A549 treated with CpdA at 1 μM for 4 hours (cell line): ENCODE measurements at places on chromosomes 11 and 22. TPM values are rescaled to one million over a fixed set of nuclear protein-coding genes. Genes with fewer than 3 reads are reported as not detected.

Gene FIBIN
- not detected in 5 replicates for total RNA-seq

Gene CCDC188
- not detected in 5 replicates for total RNA-seq

Gene OVOL1
- total RNA-seq: 0.02 to 0.08 TPM (median 0.06 TPM) in 3 of 5 replicates, not detected in the others

Gene PRR33
- 0.02 TPM in 1 of 5 replicates, not detected in the others for total RNA-seq

Gene MED15
- 45.7 to 54.7 TPM (median 46.2 TPM) in 5 replicates for total RNA-seq

Gene P2RY2
- total RNA-seq: 8.1 to 11.0 TPM (median 9.8 TPM) in 5 replicates

Gene HBB
- not detected in 5 replicates for total RNA-seq

Gene FZD4
- 1.1 to 1.7 TPM (median 1.3 TPM) in 5 replicates for total RNA-seq

Gene MLC1
- total RNA-seq: 0.06 to 0.07 TPM (median 0.07 TPM) in 3 of 5 replicates, not detected in the others

Gene LSP1
- total RNA-seq: 0.96 to 1.3 TPM (median 1.2 TPM) in 5 replicates

Gene MFRP
- not detected in 5 replicates for total RNA-seq

Gene OR52H1
- not detected in 5 replicates for total RNA-seq

Gene NUDT8
- 6.3 to 14.4 TPM (median 12.4 TPM) in 5 replicates for total RNA-seq

Gene DAGLA
- total RNA-seq: 3.7 to 6.3 TPM (median 5.5 TPM) in 5 replicates

Gene KIF18A
- 13.5 to 20.7 TPM (median 15.2 TPM) in 5 replicates for total RNA-seq

Gene ISX
- not detected in 5 replicates for total RNA-seq

Gene OTOG
- not detected in 5 replicates for total RNA-seq

Gene PRSS23
- total RNA-seq: 470 to 536 TPM (median 517 TPM) in 5 replicates

Gene TEX12
- not detected in 5 replicates for total RNA-seq

Gene PICK1
- 9.0 to 13.8 TPM (median 10.5 TPM) in 5 replicates for total RNA-seq

Gene SAA1
- 0.30 to 0.59 TPM (median 0.39 TPM) in 3 of 5 replicates, not detected in the others for total RNA-seq

Gene MUC6
- total RNA-seq: under 0.01 to 0.01 TPM in 2 of 5 replicates, not detected in the others

Gene APOA4
- total RNA-seq: not detected in 5 replicates

Gene PRODH
- total RNA-seq: 0.28 to 1.3 TPM (median 0.54 TPM) in 5 replicates

Gene C11orf97
- total RNA-seq: not detected in 5 replicates

Gene H19
- 7.0 to 13.2 TPM (median 9.8 TPM) in 5 replicates for total RNA-seq

Gene INS
- not detected in 5 replicates for total RNA-seq

Gene MS4A3
- total RNA-seq: not detected in 5 replicates

Gene CDC45
- 24.1 to 27.9 TPM (median 24.8 TPM) in 5 replicates for total RNA-seq

Gene MIOX
- total RNA-seq: 0.05 TPM in 1 of 5 replicates, not detected in the others

Gene OR2D2
- not detected in 5 replicates for total RNA-seq

Gene RBM4B
- total RNA-seq: 21.5 to 23.4 TPM (median 23.1 TPM) in 5 replicates

Gene SCO2
- 1.9 to 6.1 TPM (median 4.8 TPM) in 5 replicates for total RNA-seq

Gene PDHX
- total RNA-seq: 29.4 to 31.2 TPM (median 30.5 TPM) in 5 replicates

Gene FXYD2
- total RNA-seq: 11.8 to 22.6 TPM (median 16.9 TPM) in 5 replicates

Gene NLRP6
- total RNA-seq: not detected in 5 replicates

Gene CARD18
- not detected in 5 replicates for total RNA-seq

Gene PNPLA5
- total RNA-seq: 0.06 TPM in 1 of 5 replicates, not detected in the others

Gene MPPED2
- not detected in 5 replicates for total RNA-seq

Gene SHANK3
- 2.6 to 5.3 TPM (median 3.9 TPM) in 5 replicates for total RNA-seq

Gene SYCE3
- 0.25 to 0.75 TPM (median 0.46 TPM) in 3 of 5 replicates, not detected in the others for total RNA-seq

Gene SMTNL1
- total RNA-seq: not detected in 5 replicates
